Lung (tissue), 17 donors: ENCODE measurements at places on chromosomes 2 and 18. TPM values are rescaled to one million over a fixed set of nuclear protein-coding genes. Genes with fewer than 3 reads are reported as not detected.

- H3K4me3 ChIP-seq, result no peak overlapping the region
- no peaks in the 10 kb centered on the region for H3K27me3 ChIP-seq
- H3K4me1 ChIP-seq, result peaks cover 13% of the 10 kb centered on the region
- H3K27ac ChIP-seq, result no peak overlapping the region
Measured at GRCh38 chr2:45904946-45905631, 253.6 kb downstream of the PRKCE start.

DNA sequence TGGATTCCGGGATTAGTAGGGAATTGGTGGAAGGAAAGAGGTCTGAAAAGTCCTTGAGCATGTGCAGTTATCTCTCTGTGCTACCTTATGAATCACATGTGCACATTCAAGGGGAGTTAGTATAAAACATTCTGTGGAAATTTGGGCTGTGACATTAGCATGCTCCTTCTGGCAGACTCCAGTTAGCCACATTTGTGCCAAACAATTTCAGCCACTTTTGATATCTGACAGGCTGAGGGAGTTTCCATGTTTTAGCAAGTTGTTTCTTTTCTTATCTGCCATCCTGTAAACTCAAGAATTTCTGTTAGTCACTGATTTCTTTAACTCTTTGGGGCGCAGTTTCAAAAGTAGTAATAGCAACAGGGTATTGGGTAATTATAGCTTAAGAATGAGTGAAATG lies 28.3 kb upstream of the GYPC start:
- no peaks in the 10 kb centered on the region for H3K36me3 ChIP-seq
- DNase-seq, result peak; percentile 71
- H3K4me3 ChIP-seq, result no peak overlapping the region
- H3K4me1 ChIP-seq, result no peaks in the 10 kb centered on the region
- no peaks in the 10 kb centered on the region for H3K27me3 ChIP-seq

GRCh38 chr2:165787334-165787733 lies 6.7 kb downstream of the GALNT3 start:
- H3K4me1 ChIP-seq, result peaks cover 2% of the 10 kb centered on the region
- no peak for DNase-seq
- no peak overlapping the region for H3K4me3 ChIP-seq
- H3K27me3 ChIP-seq, result peaks cover 1% of the 10 kb centered on the region
- H3K27ac ChIP-seq, result no peak overlapping the region

The MRO gene
- polyA plus RNA-seq, result 0.24 TPM

- no peak overlapping the region for H3K27ac ChIP-seq
- H3K36me3 ChIP-seq, result no peaks in the 10 kb centered on the region
- peaks cover 12% of the 10 kb centered on the region for H3K4me1 ChIP-seq
- no peaks in the 10 kb centered on the region for H3K27me3 ChIP-seq
Measured at GRCh38 chr18:36658611-36659010, 170.2 kb downstream of the TPGS2 start.

The LRP2 gene
- polyA plus RNA-seq, result 2.4 TPM

GRCh38 chr2:236735825-236736238 lies 166.2 kb downstream of the ACKR3 start:
- no peaks in the 10 kb centered on the region for H3K36me3 ChIP-seq
- no peak for DNase-seq
- H3K27me3 ChIP-seq, result no peaks in the 10 kb centered on the region

GRCh38 chr2:169965495-169965894 lies 138.2 kb downstream of the UBR3 start:
- H3K27ac ChIP-seq, result no peak overlapping the region
- H3K36me3 ChIP-seq, result peaks cover 4% of the 10 kb centered on the region
- H3K4me3 ChIP-seq, result no peak overlapping the region
- DNase-seq, result no peak

The DPP4 gene
- polyA plus RNA-seq, result 7.2 TPM

DNA sequence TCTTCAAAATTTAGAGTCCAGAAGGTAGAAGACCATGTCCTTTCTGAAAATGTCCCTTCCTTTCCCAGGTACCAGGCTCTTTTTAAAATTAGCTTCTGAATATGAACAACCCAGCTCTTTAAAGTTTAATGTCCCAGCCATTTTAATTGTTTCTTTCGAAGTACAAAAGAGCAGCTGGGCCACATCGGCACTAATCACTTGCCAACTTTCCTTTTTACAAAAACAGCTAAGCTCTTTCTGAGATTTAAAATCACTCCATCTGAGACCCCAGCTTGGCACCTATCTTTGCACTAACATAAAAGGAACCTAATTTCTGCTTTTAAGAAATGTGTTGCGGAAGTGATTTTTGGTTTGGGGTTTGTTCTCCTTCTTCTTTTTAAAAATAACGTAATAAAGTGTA lies 2.6 kb downstream of the BOD1L2 start:
- peaks cover 2% of the 10 kb centered on the region for H3K27me3 ChIP-seq
- no peak overlapping the region for H3K27ac ChIP-seq
- no peak for DNase-seq
- H3K4me3 ChIP-seq, result no peak overlapping the region
- peaks cover 3% of the 10 kb centered on the region for H3K4me1 ChIP-seq

The SERPINB4 gene
- 17.4 TPM for polyA plus RNA-seq

- no peak overlapping the region for H3K4me3 ChIP-seq
- H3K4me1 ChIP-seq, result no peaks in the 10 kb centered on the region
- no peak for DNase-seq
- H3K27me3 ChIP-seq, result no peaks in the 10 kb centered on the region
Measured at GRCh38 chr18:71665131-71665530, 879.0 kb downstream of the CBLN2 start.

GRCh38 chr18:32310101-32310500 lies 120.3 kb downstream of the MEP1B start:
- no peaks in the 10 kb centered on the region for H3K4me1 ChIP-seq
- no peaks in the 10 kb centered on the region for H3K36me3 ChIP-seq
- H3K4me3 ChIP-seq, result no peak overlapping the region
- no peaks in the 10 kb centered on the region for H3K27me3 ChIP-seq
- DNase-seq, result peak; percentile 36

DNA sequence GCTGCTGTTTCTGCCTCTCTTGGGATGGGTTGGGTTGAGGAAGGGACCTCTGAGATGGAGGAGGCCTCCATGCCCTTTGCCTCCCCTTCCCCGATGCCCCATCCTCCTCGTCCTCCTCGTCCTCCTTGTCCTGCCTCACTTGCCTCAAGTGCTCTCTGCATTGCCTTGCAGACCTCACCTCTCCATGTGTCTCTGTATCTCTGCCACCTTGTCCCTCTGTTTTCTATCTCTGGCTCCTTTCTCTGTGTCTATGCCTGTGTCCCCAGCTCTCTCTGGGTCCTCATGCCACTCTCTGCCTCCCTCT lies 87.5 kb downstream of the MCFD2 start:
- H3K36me3 ChIP-seq, result no peaks in the 10 kb centered on the region
- DNase-seq, result no peak
- no peaks in the 10 kb centered on the region for H3K27me3 ChIP-seq

The IL36G gene
- 0.14 TPM for polyA plus RNA-seq
